ENCODE measurements at places on chromosomes 4 and X.

DNA sequence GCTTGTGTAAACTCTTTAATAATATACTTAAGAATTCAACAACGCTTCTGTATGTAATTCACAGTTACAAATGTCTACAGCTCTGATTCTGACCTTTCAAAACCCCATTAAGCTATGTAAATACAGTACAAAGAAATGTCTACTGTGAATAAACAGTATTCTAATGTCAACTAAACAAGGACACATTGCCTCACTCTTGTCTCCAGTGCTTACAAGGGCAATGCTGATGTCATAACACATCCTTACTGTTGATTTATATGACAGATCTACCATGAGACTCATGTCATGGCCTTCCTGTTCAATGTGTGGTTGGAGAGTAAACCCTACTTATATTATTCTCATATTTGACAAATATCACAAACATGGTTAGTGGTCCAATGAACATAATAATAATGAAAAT is 256.1 kb upstream of the ADGRL3 start:
- DNase-seq, result no peak

- no peak for DNase-seq
Observed at GRCh38 chr4:38656111-38656510, 7.9 kb upstream of the KLF3 start.

- no peak for DNase-seq
Observed at GRCh38 chr4:152106113-152106763, 345.4 kb upstream of the GATB start.

DNA sequence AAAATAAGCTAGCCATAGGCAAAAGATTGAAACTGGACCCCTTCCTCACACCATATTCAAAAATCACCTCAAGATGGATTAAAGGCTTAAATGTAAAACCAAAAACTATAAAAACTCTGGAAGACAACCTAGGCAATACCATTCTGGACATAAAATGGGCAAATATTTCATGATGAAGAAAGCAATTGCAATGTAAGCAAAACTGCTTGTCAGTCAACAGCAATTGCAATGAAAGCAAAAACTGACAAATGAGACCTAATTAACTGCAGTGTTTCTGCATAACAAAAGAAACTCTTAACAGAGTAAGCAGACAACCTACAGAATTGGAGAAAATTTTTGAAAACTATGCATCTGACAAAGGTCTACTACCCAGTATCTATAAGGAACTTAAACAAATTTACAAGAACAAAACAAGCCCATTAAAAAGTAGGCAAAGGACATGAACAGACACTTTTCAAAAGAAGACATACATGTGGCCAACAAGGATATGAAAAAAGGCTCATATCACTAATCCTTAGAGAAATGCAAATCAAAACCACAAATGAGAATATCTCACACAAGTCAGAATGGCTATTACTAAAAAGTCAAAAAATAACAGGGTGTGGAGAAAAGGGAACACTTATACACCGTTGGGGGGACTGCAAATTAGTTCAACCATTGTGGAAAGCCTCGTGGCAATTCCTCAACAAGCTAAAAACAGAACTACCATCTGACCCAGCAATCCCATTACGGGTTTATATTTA is 46.7 kb downstream of the CFAP299 start:
- no peak for DNase-seq

DNA sequence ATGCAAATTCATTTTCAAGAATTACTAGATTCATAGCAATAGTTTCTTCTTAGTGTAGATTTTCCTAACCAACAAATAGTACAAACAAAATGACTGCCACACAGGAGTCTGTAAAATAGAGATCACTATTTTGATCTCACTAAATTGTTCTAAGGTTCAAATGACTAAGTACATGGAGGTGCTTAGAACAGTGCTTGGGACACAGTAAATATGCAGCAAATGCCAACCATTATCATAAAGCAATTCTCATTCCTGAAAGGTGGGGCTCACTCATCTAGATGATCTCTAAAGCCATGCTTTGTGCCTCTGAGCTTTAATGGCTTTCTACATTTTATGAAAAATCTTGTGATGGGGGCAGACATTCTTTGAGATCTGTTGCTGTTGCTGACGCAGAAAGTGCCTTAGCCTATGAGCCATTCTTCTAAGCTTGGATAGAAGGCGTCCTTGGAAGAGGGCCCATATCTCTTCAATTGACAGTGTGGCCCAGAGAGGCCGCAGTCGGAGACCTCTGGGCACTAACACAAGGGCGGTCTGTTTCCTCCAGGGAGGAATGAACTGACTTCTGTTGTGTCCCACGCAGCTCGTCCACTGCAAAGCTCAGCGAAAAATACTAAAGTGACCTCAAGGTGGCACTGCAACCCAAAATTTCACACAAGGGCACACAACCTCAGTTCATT is 23.5 kb downstream of the TLR10 start:
- DNase-seq, result peak; percentile 39

- DNase-seq, result no peak
Observed at GRCh38 chr4:148243837-148244236, 198.4 kb downstream of the NR3C2 start.

DNA sequence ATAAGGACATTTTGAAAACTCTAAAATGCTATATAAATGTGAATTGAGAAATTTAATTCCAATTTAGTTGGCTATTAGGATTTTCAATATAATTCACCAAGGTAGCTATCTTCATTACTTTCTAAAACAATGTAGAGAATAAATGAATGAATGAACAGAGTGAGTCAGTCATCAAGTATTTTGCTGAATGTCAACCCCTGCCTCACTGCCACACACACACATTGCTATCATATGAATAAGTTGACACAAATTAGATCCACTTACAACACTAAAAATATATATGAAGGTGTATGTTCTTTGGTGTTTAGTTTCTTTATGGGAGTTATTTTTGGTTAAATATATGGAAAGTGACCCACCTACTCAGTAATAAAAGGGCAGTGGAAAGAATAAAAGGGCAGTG is 141.4 kb upstream of the SMIM10 start:
- DNase-seq, result no peak

DNA sequence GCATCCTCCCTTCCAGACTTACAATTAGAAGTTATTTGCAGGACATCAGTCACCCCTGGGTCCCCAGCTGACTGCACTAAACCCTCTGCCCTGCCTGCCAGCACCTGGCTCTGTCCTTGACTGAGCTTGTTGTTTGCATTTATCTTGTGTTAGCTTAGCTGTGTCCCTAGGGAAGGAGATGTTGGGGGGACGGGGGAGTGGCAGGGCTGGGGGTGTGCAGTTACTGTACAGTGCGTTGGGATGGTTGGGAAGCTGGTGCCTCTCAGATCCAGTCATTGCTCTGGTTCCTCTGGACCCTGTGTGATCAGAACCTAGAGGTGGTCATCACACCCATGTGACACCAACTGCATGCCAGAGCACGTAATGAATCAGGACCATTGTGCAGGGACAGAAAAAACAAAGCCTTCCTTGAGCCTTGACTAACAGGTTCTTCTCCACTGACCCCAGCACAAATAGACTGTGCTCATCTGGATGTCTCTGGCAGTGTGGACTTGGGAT is 32.7 kb upstream of the PROM1 start:
- no peak for DNase-seq

DNA sequence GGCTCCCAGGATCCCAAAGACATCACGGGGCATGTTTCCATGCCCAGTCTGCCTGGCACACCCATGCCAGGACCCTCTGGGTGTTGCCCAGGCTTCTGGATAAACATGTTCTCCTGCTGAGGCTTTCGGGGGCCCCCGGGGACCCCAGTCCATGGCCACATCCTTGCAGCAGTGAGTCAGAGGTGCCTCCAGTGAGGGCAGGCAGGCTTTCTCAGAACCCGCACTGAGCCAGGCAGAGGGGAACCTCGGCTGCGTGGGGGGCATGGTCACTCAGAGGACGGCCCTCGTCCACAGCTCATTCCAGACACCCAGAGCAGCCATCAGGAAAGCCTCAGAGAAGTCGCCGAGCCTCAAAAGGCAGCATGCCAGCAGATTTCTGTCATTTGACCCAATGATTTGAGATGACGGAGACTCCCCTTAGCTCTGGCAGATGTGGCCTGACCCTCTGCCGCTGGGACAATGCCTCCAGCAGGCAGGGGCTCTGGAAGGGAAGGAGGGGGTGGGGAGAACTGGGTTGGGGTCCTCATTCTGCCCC is 54.8 kb downstream of the PPP2R2C start:
- DNase-seq, result no peak

GRCh38 chr4:1112174-1112820 is 1.1 kb downstream of the RNF212 start:
- DNase-seq, result no peak

DNA sequence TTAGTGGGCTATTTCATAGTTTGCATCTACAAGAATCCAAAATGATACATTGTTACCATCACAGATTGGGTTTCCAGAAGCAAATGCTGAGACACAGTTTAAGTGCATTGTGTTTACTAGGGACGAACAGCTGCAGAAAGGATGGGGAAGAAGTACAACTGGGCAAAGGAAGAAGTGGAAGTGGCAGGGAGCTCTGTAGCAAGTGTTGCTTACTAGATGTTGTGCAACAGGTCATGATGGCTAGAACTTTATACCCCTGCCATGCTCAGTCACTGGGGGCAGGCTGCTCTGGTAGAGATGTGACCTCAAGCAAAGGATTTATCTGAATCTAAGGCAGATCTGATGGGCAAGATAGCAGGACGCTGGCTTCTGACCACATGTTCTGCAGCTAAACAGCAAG is 76.1 kb upstream of the EMCN start:
- DNase-seq, result no peak

GRCh38 chr4:92303621-92304027 is at the start of gene GRID2:
GRID2 (plus strand) TSS chr4:92303966.
- DNase-seq, result peak; percentile 28

DNA sequence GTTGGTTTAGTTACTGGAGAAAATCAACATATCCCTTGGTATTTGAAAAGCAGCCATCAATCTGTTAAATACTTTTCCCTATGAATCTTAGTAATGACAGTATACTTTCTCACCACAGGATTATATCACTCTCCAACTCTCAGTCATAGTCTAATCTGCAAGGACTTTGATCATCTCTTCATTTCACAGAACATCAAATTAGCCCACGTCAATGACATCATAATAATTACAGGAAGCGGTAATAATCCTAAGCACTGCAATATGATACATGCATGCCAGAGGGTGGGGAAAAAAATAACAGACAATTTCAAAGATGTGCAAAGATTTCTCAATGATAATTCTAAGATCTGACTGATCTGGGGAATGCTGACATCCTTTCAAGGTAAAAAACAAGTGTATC is 404.1 kb downstream of the GPM6A start:
- no peak for DNase-seq

DNA sequence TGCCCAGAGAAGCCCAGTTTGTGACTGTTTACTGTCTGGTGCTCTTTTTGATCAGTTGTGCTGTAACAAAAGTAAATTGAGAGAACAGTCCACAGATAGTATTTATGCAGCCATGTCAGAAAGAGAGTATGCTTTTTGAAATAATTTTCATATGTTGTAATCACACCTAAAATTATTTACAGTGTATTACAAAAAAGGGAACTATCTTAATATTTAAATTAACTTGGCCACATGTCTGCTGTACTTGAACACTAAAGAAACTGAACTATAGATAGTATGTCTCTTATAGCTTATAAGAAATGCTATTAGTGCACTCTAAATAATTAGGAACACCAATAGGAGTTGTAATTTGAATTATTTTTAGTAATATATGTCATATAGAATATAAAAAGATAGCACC is 30.2 kb downstream of the KIAA0232 start:
- no peak for DNase-seq

DNA sequence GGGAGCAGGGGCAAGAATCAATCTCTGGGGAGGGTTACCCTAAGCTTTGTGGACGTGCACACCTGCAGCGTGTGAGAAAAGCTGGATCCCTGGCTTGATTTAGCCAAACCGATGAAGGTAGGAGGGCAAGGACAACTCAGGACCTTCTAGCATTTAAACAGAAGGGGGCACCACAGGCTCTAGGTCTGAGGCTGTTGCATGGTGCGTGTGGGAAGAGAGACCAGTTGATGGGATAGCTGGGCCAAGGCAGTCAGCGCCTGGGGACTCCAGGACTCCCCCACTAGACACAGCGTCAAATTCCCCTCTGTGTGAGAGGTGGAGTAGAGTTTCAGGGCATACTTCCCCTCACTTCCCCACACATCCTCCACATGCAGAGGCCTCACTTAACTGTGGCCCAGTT is 4.3 kb downstream of the GABRQ start:
- DNase-seq, result no peak

GRCh38 chr4:44629280-44629866 is 22.1 kb downstream of the YIPF7 start:
- peak; percentile 14 for DNase-seq

DNA sequence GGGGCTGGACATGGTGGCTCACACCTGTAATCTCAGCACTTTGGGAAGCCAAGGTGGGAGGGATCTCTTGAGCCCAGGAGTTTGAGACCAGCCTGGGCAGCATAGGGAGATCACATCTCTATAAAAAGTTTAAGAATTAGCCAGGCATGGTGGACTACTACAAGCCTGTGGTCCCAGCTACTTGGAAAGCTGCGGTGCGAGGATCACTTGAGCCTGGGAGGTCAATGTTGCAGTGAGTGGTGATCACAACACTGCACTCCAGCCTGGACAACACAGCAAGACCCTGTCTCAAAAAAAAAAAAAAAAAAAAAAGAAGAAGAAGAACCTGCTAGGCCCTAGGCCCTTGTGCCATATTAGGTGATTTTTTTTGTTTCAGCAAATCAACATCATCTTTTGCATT is 12.2 kb downstream of the SRD5A3 start:
- DNase-seq, result no peak

DNA sequence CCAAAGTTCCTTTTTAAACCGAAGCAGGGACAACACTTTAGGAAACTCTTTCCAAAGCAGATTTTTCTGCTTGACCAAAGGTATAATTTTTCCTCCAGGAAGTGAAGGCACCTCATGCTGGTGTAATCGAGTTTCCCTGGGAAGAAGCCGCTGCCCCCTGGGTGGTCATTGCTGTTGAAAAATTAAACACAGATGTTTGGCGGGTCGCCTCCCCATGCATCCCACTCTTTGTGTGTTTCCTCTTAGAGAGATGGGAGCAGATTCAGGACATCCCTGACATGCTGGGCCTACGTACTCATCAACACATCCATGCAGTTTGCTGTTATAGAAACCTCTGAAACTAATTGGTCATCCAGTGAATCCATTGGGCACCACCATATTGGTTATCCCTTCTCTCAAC is 179.2 kb upstream of the HCCS start:
- no peak for DNase-seq
